ENCODE measurements at places on chromosomes 1 and 21. TPM values are rescaled to one million over a fixed set of nuclear protein-coding genes. Genes with fewer than 3 reads are reported as not detected.

NECTIN4 gene
- total RNA-seq = 6.1 TPM

VWA5B1 gene
- 1.5 TPM for total RNA-seq

AADACL4 gene
- not detected for total RNA-seq

RHCE gene
- total RNA-seq = not detected

RNF207 gene
- total RNA-seq = 65.3 TPM

BRDT gene
- not detected for total RNA-seq

C4BPA gene
- total RNA-seq = 3.4 TPM

CD48 gene
- total RNA-seq = 7.4 TPM

DNA sequence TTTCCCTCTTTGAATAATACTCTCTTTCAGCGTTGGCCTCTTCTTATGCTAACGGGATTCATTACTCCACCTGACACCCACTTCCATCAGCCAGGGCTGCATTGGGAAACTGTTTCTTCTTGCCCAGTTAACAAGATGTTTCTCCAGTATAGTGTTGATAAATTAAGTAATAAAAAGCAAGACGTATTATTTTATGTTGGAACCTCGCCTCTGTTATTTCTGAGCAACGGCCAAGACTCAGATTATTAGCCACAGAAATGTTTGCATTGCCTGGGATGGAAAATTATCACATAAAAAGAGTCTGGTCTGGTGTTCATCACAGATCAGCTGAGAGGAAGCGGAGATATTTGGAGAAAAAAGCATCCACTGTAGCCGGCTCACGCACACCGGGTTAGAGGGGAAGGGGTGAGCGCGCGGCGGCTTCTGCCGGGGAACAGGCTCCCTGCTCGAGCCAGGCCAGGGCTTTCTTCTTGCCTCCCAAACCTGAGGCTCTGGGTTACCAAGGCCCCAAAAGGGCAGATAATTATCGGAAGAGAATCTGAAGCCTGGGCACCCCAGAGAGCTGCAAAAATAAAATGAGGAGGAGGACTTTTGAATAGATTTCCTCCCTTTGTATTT is 189.5 kb downstream of the PRDM16 start:
- DNase-seq = no peak

- DNase-seq = no peak
These were observed 26.6 kb upstream of the COL18A1 start for GRCh38 chr21:45378258-45378966.

DNA sequence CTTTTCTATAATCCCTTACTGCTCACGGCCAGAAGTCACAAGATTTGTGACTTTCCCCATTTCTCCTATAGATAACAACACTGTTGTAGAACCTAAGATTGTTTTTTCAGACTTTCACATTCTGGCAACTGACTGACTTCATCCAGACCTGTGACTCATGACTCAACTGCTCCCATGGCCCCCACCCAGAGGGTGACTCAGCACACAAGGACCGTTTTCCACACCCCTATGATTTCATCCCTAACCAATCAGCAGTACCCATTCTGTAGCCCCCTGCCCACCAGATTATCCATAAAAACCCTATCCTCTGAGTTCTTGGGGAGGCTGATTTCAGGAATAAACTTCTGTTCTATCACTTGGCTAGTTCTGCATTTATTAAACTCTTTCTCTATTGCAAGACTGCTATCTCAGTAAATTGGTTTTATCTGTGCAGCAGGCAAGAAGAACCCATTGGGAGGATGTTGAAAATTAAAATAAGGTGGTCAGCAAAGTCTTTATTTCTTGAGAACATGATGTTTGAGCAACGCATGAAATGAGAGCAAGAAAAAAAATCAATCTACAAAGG is 79.7 kb downstream of the NGF start:
- no peak for DNase-seq

- DNase-seq = no peak
These were observed 111.0 kb downstream of the NTNG1 start for GRCh38 chr1:107251839-107252238.

DNA sequence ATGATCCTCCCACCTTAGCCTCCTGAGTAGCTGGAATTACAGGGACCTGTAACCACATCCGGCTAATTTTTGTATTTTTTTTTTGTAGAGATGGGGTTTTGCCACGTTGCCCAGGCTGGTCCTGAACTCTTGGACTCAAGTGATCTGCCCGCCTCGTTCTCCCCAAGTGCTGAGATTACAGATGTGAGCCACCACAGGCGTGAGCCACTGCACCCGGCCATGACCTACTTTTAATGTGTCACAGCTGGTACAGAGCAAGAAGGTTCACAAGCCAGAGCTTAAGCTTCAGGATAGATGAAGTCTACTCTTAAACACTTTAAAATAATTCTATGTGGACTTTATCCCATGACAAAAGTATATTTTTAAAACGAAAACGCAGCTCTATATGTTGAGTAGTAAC is 23.6 kb downstream of the ACBD3 start:
- DNase-seq = no peak

DNA sequence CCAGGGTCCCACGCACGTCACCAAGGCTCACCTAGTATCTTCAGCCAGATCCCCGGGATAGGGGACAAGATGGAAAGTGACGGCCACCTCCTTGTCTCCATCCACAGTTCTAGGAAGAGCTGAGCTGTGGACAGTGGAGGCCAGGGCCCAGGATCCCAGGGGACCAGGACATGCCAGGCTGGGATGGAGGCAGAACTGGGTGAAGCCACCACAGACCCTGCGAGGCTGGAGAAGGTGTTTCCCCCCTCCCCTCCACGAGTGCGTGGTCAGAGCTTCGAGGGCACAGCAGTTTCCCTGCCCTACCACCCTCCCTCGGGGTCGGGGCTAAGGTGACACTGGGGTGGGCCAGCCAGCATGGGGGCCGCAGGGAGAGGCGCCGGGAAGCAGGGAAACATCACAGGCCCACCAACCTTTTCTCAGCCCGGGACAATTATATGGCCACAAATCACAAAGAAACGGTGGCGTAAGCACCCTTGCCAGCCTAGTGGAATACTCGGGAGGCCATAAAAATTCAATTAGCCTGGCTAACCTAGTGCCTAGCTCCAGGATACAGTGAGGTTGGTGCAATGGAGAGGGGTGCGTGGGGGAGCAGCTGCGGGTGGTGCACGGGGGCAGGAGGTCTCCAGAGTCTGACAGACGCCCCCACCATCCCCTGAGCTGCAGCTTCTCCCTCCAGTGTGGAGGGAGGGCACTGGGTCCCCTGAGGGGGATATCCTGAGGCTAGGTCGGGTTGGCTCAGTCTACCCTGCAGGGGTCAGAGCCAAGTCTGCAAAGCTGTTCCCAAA is 13.4 kb downstream of the DRAXIN start:
- DNase-seq = no peak

DNA sequence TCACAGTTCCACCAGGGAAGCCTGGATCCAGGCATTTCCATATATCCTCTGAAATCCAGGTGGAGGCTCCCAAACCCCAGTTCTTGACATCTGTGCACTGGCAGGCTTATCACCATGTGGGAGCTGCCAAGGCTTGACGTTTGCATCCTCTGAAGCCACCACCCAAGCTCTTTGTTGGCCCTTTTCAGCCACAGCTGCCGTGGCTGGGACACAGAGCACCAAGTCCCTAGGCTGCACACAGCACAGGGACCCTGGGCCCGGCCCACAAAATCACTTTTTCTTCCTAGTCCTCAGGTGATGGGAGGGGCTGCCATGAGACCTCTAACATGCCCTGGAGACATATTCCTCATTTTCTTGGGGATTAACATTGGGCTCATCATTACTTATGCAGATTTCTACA is 22.3 kb downstream of the RNPC3 start:
- DNase-seq = no peak

DNA sequence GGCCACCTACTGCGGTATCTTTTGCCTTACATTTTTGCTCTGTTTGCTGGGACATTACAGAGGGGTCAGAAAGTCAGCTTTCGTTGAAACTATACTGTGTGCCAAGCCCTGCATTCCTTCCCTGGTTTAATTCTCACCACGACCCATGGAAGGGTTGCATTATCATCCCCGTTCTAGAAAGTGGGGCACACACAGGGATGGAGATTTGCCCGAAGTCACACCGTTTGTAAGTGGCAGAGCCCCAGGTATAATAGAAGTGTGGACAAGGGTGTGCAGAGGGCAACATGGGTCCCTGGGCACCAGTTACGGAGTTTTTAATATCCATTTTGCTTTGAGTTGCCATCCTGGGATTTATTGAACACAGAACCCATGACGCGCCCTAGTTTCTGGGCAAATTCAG is 11.8 kb downstream of the DMRTB1 start:
- DNase-seq = no peak

DNA sequence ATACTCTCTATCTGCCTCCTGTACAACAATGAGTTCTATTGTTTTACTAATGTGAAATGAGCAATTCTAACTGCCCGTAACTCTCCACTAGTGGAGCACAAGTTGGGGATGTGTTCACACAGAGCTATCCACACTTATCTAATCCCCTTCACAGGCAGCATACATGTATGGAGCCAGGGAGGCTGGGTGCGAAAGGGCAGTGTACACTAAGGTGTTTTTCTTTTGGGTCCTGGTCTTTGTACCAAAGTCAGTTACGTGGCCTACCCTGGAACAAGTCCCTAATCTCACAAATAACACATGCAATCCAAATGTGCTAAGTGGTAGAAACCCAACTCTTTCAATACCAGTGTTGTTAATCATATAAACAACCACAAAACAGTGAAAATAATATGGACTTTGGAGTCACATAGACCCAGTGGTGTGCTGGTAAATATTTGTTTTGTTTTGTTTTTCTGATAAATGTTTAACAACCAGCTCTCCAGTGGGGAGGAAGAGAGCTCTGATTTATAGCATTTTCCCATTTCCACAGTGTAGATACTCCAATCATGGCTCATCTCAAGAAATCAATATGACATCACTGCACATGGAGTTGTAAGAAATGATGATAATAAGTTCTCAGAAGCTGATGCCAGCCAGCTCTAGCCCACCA is 319.9 kb upstream of the DUSP10 start:
- no peak for DNase-seq
